ENCODE measurements at places on chromosomes 2 and 18.

DNA sequence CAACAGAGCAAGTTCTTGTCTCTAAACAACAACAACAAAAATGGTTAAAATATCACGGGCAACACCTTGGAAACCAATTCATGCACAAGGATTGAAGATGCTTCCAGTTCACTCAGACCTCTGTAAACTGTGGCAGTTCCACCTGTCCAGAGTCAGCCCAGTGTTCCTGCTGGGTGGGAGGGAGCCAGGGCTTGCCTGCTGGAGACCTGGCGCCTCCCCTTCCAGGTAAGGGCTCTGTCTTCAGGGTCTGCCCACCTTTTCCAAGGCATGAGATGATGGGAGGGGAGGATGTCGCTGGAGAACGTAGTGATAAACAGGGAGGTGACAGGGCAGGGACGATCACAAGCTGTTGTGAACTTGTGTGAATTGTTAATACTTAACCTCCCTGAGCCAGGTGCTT lies 9.8 kb upstream of the GPC1 start:
- DNase-seq, result peak; percentile 26

DNA sequence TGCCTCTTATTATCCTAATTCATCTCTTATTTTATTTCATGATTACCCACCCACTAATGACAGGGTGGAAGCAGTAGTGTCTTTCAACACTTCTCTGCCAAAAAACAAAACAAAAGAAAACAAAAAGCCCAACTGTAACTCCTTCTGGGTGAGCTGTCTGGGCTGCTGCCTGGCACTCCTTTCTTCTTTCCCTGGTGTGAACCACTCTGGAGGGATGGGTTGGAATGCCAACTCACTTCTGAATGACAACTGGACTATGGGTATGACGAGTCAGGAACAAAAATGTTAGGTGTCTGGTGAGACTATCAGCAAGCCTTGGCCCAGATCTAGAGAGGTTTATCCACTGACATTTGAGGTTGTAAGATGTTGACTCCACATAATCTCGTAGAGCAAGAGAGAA lies 88.3 kb upstream of the ITGB6 start:
- DNase-seq, result no peak

GRCh38 chr18:36017232-36017631 lies 44.8 kb downstream of the RMP24 start:
- no peak for DNase-seq

GRCh38 chr2:62379566-62379965 lies 126.4 kb downstream of the TMEM17 start:
- DNase-seq, result no peak

DNA sequence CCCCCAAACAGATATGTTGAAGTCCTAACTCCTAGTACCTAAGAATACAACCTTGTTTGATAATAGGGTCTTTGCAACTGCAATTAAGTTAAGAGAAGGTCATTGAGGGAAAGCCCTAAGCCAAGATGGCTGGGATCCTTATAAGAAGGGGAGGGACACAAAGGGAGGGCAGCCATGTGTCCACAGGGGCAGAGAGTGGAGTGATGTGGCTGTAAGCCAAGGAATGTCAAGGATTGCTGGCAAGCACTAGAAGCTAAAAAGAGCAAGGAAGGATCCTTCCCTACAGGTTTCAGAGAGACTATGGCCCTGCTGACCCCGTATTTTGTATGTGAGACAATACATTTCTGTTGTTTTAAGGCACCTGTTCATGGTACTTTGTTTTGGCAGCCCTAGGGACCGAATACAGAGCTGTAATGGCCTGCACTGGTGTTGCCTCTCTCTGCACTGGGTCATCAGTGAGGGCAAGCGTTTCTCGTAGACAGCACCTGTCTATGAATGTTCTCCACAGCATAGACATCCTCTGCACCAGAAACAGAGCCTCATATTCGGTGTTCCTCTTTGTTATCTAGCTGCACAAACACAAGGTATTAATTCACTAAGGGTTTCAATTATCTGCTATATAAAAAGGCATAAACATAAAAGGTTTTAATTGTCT lies 75.4 kb upstream of the AQP4 start:
- DNase-seq, result no peak

GRCh38 chr2:84817239-84817655 lies 63.6 kb downstream of the TRABD2A start:
- no peak for DNase-seq

All from left lung (tissue), 14 donors.